GM20000 (cell line): ENCODE measurements at places on chromosomes 1 and 21.

DNA sequence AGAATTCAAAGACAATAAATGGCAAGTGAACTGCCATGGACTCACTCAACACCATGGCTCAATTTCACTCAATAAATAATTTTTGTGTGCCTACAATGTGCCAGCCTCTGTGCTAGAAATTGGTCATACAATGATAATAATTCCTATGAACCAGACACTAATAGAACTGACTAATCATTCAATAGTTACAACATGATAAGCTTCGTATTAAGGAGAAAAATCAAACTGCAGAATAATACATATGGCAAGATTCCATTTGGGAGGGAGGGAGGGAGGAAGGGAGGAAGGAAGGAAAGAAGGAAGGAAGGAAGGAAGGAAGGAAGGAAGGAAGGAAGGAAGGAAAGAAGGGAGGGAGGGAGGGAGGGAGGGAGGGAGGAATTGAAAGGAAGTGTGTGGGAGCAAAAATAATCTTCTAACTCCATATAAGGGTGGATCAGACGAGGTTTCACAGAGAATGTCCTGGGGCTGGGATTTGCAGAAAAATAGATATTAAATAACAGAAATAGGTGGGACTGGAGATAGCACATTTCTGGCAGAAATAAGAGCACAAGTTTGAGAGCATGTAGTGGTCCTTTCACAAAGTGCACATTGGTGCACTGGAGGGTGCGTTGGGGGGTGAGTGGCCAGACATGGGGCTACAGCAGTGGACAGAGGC is 52.9 kb downstream of the JAK1 start:
- DNase-seq: no peak

- no peak for DNase-seq
Measured at GRCh38 chr1:26360807-26361604, 7.1 kb upstream of the CRYBG2 start.

- DNase-seq: no peak
Measured at GRCh38 chr1:18951416-18951815, 5.1 kb downstream of the IFFO2 start.

DNA sequence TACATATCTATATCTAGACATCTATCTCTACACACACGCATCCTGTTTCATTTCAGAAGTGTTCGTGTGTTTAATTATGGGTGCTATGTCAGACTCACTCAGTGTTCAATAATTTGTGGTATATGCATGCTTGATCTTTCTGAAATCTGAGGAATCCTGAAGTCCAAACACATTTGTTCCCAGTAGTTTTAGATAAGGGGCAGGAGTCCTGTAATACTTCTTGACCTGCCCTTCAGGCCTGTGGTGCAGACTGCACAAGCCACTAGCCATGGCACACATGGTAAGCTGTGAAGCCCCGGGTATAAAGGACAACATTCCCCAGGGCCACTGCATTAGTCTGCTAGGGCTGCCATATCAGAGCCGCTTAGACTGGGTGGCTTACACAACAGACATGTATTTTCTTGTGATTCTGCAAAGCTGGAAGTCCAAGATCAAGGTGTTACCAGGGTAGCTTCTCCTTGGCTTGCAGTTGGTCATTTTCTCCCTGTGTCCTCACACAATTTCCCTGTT is 267.2 kb downstream of the RHOU start:
- no peak for DNase-seq

GRCh38 chr1:224543453-224543852 is 72.7 kb upstream of the CNIH3 start:
- no peak for DNase-seq
